ENCODE measurements at places on chromosomes 1 and 21.

DNA sequence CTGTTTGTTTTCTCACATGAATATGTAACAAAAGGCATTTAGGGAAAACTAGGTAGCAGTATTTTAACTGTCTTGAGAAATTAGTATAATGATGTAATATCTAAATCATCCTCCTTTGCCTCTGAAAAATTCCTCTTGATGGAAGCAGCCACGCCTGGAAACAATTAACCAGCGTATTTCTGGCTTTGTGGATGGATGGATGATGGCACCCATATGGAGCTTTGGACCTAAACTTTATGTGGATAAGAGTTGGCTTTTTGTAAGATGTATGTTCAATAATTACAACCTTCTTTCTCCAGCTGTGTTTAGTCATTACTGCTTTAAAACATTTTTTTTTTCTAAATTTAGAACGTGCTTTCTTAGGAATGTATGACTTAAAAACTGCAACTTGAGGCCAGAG, 12.7 kb downstream of the CDCA8 start:
- no peak for DNase-seq

DNA sequence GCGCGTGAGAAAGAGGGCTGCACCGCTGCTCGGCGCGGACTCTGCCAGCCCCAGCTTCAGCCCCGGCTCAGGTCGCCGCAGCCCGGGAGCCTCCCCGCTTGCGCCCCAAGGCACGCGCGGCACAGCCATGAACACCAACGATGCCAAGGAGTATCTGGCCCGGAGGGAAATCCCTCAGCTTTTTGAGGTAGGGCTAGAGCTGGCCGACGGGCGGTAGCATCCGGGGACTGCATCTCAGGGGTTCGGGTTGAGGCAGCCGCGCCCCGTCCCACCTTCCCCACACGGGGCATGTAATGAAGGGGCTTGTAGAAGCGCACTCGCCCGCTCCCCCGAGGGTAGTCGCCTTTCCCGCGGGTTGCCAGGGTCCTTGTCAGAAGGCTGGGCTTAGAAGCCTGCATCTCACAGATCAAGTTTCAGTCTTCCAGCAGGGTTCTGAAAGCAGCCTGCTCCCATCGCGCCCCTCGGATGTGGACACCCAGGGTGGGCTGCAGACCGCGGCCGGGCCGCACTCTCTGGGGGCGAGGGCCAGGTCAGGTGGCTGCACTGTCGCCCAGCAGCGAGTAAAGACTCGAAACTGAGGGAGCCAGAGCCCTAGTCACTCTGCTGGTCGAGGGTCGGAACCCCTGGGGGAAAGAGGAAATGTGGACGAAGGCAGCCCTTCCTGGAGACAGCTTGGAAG, 507 bp downstream of the AK5 start:
- peak; percentile 62 for DNase-seq

GRCh38 chr1:67332653-67333529, 25.2 kb downstream of the IL12RB2 start:
- no peak for DNase-seq

DNA sequence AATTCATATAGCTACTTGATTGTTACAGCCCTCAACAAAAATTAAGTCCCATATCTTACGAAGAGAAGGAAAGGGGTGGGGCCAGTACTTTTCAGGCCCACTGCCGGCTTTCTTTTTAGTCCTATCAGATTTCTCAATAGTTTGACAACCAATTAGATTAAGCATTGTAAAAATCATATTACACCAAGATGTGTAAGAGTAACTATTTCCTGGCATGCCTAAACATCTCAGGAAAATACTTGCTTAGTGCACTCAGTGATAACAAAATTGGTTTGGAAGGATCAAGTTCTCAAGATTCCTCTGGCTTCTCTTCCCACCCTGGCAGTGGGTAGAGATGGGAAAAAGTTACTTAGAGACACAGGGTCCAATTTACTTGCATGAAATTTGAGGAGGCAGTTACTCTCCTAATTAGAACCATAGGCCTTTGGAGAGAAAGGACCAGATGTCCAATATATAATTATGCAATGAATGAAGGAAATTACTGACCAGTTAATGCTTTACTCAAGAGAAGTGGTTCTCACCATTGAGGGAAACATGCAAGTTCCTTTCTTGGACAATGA, 30.1 kb downstream of the STPG1 start:
- DNase-seq, result no peak

- DNase-seq, result no peak
Measured at GRCh38 chr1:210769473-210769872, 364.5 kb downstream of the KCNH1 start.

DNA sequence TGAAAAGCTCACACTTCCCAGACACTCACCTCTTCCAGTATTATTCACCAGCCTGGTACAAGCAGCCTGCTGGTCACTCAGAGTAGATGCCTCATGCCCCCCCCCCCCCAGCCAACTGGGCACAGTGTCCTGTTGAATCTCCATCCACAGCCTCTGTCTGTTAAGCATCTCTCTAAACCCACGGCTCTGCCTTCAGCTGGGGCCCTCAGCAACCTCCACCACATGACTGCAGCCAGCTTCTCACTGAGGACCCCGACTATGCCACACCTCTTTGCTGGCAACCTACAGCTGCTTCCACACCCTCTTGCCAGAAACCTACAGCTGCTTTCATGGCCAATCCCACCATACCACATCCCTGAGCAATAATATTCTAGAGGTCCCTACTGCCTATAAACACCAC, 113.1 kb downstream of the RHOU start:
- DNase-seq, result no peak
